LNCaP clone FGC (cell line): ENCODE measurements at places on chromosomes 12 and 14.

DNA sequence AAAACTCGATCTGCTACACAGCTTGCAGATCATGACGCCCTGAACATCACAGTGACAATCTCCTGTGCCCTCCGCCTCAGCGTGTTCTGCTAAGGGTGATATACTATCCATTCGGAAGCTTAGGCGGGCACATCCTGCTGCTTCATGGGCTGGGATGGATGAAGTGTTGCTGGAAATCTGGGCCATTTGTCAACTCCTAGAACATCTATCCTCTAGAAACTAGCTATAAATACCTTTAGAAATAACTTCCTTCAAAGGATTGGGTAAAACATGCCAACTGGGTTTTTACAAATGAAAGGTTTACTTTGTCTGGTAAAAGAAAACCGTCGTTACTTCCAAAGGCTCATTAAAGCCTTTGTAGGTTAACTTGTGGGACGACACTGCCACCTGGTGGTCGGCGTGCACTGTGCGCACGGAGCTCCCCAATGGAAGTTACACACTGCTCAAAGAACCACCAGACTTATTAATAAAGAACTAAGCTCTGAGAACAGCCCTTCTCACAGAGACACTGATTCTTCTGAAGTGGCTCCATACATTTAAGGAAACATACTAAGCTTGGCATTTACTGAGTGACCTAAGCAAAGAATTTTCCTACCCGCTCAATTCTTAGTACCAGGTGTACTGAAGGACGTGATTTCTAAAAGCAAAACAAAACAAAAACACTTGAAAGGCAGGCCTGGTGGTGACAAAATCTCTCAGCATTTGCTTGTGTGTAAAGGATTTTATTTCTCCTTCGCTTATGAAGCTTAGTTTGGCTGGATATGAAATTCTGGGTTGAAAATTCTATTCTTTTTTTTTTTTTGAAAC lies 21.6 kb upstream of the CACNA2D4 start:
- peak; percentile 50 for DNase-seq

GRCh38 chr12:120125792-120126634 lies 9.5 kb upstream of the RAB35 start:
- no peak for DNase-seq

DNA sequence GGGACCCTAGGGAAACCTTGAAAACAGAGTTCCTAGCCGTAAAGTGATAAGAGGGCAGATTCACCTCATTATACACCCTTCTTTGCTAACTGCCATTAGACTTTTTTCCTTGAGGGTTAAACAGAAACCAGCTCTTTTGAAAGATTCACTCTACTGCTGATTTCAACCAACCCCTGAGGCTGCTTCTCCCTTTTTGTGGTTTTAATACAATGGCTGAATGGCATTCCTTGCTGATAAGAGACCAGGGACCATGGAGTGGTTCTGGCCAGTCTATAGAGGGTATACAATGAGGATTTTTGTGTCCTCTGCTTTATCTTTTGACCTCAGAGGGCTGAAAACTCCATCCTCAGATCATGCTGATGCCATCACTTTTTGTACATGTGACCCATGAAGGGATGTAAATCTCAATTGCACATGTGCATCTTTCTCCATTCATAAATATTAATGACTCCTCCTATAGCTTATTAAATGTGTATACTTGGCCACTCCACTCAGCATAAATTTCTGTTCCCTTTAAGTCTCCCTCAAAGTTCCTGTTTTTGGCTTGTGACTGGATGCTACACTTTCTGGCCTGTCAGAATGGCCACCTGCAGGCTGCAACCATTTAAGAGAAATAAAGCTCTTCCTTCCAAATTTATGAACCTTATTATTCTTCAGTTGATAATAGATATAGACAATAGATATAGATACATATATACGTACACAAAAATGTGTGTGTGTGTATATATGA lies 233.8 kb upstream of the SEL1L start:
- no peak for DNase-seq

DNA sequence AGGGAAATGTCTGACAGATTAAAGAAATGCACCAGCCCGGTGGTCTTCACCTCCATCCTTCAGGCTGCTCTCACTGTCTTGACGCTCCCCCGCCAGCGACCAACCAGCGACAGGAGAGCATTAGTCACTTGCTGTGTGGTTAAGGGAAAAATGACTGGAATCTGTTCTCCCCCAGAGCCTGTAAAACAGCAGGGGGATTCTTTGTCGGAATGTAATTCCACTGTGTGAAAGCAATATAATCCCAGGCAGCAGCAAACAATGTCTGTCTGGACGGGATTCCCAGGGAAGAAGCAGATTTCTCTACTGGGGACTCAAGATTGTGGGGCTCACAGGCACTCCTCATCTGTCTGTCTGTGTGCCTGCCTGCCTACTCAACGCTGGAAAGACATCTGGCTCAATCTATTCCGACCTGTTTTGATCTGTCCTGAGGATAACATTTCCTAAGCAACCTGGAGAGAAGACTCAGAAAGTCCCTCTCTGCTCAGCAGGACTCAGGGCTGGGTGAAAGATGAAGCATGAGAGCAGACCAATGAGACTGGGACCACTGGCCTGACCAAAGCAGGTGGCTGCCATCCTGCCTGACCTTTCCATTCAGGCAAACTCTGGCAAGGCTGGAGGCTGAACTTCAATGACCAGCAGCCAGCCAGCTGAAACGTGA lies 54.6 kb downstream of the NUAK1 start:
- no peak for DNase-seq

DNA sequence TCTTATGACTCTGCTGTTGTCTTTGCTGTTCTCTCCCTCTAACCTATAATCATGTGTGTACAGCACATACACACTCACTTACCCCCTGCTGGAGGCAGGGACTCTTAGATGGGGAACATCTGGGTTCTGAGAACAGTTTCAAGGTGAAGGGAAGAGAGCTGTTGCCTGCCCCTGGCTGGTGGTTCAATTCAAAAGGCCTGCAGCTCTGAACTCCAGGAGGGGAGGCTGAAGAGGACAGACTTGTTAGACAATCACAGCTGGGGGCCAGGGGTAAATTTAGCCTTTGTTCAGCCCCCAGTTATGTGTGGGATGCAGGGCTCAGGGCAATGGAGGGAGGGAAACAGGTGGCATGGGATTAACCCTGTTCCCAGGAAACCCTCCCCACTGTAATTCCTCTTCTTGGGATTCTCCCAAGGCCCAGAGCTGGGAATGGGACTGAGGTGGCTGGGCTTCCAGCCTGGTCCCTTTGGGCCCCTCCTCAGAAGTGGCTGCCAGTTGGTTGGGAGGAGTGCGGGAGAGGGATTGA lies 1.9 kb downstream of the MYL6B start:
- no peak for DNase-seq

DNA sequence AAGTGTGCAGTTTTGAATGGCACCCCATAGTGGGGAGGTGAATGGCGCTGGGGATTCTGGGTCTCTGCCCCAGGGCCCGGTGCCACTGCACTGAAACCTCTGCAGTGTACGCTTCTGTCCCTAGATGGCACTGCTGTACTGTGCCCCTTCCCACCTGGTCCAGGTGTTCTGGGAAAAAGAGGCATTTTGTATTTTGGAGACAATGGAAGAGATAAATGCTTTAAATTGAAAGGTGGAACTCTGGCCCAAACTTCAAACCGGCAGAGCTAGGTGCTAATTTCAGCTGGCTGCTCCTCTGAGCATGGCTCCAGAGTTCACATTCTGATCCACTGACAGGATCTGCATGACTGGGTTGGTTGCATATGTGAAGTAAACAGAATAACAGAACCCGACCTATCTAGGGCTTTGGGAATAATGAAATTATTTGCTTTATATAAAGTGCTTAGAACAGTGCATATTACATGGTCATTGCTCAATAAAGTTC lies 52.2 kb downstream of the KRT80 start:
- DNase-seq, result no peak

DNA sequence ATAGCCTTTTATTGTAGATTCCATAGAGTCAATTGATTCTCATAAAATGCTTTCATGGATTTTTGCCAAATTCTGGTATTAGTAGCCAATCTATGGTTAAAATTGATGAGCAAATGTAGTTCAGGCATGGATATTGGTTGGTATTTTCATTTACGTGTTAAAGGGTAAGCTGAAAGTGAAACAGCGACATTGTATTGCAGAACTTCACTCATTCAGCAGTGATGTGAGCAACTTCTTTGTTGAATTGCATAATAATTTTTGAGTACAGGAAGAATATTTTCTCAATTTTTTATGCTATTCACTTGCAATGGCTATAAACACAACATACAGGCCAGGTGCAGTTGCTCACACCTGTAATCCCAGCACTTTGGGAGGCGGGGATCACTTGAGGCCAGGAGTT lies 24.2 kb upstream of the FAM222A start:
- no peak for DNase-seq

- DNase-seq, result no peak
Observed at GRCh38 chr14:20440465-20440864, 4.5 kb upstream of the KLHL33 start.

DNA sequence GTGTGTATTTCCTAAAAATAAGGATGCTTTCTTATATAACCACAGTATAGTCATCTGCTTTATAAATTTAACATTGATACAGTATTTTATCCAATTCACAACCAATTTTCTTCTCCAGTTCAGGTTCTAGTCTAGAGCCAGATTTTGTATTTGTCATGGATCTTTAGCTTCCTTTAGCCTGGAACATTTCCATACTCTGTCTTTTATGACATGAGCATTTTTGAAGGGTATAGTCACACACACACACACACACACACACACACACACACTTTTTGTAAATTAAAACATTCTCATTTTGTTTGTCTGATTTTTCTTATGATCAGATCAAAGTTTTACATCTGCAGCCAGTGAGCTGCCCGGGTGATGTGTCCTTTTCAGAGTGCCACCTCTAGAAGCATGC lies 25.4 kb downstream of the CGRRF1 start:
- DNase-seq, result no peak

DNA sequence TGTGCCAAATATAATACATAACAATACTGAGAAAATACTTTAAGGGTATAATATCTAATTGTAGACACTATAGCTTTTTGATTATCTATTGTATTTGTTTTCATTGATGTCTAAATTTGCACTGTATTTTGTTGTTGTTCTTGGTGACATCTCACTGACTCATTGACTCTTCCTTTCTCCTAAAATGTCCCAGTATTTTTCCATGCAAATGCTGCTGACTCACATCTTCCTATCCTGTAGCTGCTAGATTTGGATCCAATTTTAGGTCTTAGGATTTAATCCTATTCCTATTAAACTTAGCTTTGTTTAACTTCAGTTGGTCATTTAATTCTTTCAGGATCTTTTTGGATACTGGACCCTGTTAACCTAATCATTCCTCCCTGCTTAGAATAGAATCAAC lies 148.5 kb downstream of the TMTC2 start:
- DNase-seq, result no peak

GRCh38 chr14:77322250-77322902 lies 1.5 kb downstream of the GSTZ1 start:
- DNase-seq, result no peak

GRCh38 chr14:56137453-56137807 lies 19.2 kb downstream of the PELI2 start:
- DNase-seq, result no peak

DNA sequence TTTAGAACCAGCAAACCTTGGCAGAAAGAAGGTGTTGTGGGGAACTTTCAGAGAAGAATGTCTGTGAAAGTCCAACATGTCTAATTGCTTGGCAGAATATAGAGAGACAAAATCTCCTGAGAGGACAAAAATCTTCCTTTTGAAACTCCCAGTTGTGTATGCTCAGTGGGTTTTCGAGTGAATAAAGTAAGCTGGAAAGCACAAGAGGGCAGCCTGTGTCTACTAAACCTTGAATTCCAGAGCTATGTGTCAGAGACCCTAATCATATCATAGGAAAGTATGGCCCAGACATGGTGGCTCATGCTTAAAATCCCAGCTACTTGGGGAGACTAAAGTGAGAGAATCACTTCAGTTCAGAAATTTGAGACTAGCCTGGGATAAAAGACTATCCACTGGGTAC lies 661.2 kb downstream of the SLC16A7 start:
- DNase-seq, result no peak

DNA sequence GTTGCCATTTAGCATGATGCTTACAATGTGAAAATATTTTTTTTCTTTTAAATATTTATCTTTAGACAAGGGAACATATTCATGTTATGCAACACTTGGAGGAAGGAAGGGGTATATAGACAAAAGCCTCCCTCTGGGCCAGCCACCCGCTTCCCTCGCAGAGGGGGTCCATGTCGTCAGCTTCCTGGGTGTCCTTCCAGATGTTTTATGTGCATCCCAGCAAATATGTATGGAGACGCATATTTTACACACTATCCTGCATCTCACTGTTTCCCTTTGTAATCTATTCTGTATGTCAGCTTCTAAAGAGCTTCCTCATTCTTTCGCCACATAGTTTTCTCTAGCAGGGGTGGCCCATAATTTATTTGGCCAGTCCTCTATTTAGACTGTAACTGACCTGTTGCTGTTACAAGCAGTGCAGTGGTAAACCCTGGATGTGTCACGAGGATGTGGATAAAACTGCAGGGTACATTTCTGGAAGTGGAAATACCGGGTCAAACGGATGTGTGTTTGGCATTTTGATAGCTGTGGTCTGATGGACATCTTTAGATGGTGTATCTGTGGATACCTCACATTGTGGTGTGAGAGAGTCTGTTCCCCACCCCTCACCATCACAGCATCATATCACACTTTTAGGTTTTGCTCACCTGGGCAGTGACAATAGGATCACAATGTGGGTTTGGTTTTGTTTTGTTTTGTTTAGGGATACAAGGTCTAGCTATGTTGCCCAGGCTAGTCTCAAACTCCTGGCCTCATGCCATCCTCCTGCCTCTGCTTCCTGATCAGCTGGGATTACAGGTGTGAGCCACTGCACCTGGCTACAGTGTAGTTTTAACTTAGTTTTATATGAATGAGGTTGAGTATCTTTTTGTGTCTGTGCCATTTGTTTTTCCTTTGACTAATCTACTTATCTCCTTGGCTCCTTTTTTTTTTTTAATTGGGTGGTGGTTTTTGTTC lies 31.6 kb downstream of the FAM222A start:
- peak; percentile 13 for DNase-seq

- DNase-seq, result no peak
Observed at GRCh38 chr12:15163030-15163976, 57.9 kb downstream of the RERG start.

DNA sequence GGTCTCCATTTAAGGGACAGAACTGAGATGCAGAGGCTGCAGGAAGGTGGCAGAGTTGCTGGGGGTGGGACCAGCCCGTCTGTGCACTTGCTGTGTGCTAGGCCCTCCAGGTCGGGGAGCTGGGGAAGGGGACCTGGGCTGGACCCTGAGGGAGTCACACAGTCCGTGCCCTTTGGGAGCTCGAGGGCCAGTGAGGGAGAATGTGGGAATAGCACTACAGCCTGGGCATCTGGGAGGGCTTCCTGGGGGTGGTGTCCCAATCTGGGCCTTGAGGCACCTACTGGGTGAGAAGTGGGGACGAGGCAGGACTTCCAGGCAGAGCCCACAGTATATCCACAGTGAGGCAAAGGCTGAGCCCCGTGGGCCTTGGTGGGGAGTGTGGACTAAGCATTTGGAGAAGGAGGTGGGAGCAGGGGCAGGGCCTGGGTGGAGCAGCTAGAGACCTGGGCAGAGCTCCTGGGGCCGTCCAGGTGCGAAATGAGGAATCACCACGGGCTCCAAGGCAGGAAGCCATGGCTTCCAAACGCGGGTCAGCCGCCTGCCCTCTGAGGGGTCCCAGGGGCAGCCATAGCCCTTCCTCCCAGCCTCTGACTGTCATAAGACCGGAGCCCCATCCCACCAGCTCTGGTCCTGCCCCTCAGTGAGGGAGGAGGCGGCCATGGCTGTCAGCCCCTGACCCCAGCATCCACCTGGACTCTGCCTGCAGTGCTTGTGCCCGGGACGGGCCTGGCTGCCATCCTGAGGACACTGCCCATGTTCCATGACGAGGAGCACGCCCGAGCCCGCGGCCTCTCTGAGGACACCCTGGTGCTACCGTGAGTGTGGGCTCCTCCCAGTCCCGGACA lies 6.6 kb downstream of the ASPG start:
- DNase-seq, result no peak

GRCh38 chr14:31505411-31505810 lies 17.6 kb upstream of the GPR33 start:
- no peak for DNase-seq
